ENCODE measurements at places on chromosomes 12 and 14.

GRCh38 chr12:25034676-25035075, 85.8 kb upstream of the BCAT1 start:
- no peak for DNase-seq

DNA sequence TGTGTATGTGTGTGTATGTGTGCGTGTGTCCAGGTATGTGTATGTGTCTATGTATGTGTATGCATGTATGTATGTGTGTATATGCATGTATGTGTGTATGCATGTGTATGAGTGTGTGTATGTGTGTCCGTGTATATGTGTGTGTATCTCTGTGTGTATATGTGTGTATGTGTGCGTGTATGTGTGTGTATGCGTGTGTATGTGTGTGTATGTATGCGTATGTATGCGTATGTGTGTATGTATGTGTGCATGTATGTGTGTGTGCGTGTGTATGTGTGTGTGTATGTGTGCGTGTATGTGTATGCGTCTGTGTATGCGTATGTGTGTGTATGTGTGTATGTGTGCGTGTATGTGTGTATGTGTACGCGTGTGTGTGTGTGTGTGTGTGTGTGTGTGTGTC, 31.6 kb downstream of the CHST11 start:
- DNase-seq = no peak

DNA sequence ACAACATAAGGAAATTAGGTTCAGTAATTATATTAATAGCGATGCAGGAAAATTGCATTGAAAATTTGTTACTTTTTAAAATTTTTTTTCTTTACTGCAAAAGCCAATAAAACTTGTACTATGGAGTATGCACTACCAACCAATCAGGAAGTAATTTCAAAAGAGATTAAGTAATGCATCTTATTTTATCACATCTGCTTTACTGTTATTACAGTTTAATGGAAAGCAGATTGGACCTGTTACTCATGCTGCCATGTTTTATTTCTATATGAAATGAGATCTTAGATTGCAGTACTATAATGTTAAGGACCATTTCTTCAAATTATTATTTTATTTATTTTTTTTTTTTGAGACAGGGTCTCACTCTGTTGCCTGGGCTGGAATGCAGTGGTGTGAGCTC, 1.7 kb upstream of the STRN3 start:
- DNase-seq = no peak

DNA sequence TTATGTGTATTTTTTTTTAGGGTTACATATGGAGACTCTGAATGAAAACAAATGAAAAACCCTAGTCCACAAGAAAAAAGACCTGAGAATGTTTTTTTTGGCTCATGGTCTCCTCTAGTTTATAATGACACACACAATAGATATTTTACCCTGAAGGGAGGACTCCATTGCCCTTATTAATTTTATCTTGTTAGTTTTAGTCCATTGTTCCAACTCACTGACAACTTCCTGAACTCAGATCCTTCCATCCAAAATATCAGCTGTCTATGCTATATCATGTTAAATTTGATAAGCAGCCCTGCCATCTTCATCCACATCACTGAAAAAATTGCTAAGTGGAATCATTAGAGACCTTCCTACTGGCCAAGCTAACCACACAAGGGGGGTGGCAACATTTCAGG, 232.1 kb downstream of the MON2 start:
- DNase-seq = no peak

DNA sequence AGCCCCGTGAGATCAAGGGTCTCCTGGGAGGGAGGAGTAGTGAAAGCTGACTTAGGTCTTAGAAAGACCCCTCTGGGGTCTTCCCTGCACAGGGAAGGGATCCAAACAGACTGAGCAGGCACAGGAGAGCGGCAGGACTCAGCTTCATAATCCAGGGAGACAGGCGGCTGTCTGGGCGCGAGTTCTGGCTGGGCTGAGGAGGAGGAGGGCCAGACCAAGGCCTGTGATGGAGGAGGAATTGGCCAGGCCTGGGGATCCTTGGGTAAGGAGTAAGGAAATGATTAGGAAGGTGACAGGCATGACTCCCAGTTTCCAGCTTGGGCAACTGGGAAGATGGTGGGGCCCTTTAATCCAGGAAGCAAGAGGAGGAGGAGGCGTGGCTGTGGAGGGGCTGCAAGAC, 93.1 kb downstream of the DICER1 start:
- no peak for DNase-seq

DNA sequence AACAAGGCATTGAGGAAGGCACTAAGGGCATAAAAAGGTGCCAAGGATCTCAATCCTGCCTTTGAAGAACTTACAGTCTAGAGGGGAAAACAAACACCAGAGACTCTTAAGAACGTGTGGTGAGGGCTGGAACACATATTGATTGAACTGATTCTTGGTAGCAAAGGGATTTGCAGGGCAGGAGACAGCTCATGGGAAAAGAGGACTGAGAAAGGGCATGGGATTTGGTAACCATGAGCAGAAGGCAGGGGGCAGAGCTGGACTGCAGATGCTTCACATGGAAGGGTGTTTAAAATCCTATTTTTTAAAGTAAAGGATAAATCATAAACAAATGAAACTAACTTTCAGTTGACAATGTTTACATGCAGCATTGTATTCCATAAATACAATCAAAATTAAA, 203.1 kb downstream of the ITPR2 start:
- DNase-seq = no peak

GRCh38 chr12:116280595-116281290, 3.2 kb upstream of the MED13L start:
- no peak for DNase-seq
